ENCODE measurements at places on chromosomes 6 and 20. TPM values are rescaled to one million over a fixed set of nuclear protein-coding genes. Genes with fewer than 3 reads are reported as not detected.

- DNase-seq = peak; percentile 96
Observed at GRCh38 chr20:43975096-43975768, 60.6 kb downstream of the TOX2 start.

- DNase-seq = no peak
Observed at GRCh38 chr6:16184551-16184950, 53.8 kb upstream of the GMPR start.

DNA sequence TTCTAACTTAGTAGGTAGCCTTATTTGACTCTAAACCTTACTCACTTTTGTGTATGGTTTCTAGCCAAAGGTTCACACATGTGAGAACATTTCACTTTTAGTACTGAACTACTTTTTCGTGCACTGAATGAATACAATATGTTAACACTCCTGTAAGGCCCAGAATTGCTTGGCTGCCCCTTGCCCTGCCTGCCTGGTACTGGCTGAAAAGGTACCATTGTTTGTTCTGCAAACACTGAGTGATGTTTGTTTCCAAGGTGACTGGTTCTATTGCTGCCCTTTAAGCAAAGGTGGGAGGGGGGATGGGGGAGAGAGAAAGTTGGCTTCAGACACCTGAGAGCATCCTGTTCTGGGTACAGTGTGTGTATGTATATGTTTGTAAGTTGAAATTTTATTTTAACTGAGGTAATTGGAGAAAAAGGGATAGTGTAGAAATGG is 31.2 kb downstream of the RREB1 start:
- no peak for DNase-seq

GRCh38 chr6:136225496-136225895 is 24.6 kb downstream of the MTFR2 start:
- no peak for DNase-seq

DNA sequence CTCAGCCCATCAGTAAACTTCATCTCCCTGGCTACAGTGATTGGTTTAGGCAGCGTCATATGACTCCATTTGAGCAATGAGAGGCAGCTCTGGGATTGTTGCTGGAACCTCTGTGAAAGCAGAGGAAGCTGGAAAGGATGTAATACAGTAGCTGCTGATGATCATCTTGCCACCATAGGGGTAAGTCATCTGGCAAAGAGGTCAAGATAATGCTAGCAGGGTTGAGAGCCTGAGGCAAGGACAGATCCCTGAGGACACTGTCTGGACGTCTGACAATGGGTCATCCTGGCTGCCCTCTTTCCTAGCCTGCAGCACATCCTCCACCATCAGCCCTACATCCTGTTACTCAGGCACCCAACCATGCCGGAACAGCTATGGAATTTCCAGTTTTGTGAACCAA is 25.5 kb upstream of the FKBP1A start:
- peak; percentile 25 for DNase-seq

- no peak for DNase-seq
Observed at GRCh38 chr6:11755725-11756124, 22.9 kb downstream of the ADTRP start.

DNA sequence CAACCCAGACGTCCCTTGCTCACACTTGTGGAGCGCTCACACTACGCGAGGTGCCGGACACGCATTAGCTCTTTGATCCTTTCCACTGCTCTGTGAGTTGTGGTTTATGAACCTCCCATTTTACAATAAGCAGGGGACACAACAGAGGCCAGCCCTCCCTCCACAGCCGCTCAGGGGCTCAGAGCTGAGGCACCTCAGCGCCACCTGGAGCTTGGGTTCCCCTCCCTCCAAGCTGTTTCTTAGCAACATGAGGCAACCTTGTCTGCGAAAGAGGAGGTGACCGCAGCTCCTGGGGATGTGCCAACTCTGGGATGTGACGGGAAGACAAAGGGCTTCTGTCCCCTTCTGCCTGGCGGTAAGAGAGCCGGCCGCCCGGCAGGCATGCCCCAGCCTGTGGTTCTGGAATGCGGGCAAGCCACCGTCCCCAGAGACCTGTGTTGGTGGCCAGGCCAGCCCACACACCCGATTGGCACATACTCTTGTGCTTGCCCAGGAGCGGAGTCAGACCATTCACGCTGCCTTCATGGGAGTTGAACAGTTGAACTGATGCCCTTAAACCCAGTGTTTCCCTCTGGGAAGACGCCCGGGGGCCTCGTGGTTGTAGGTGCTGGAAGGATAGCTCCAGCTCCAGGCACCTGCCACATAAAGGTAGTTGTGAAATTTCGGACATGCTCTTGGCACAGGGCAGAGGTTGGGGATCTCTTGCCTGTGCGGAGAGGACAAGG is 44.5 kb downstream of the RBM38 start:
- DNase-seq = no peak

DNA sequence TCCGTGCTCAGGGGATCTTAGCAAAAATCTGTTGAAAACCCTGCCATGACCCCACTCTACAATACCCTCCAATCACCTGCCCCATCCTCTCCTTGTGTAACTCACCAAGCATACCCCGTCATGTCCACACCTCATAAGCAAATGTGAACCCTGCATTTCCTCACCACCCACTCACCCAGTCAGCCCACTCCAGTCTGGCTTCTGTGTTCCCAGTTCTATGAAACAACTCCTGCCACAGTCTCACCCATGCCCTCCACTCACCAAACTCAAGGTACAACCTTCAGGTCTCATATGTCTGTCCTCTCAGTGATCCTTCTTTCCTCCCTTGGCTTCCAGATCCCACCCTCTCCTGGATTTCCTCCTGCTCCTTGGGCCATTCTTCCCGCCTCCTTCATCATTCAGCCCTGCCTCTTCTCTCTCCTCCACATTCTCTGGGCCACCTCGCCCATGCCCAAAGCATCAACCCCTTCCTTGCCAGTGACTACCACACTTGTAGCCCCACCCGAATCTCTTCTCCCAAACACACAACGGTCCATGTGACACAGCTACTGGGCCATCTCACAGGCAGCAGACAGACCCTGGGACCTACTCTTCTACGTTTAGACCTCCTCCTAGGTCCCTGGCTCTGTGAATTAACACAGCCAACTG is 8.8 kb downstream of the DDRGK1 start:
- no peak for DNase-seq

- no peak for DNase-seq
Observed at GRCh38 chr20:3839328-3839727, 7.3 kb upstream of the MAVS start.

- DNase-seq = no peak
Observed at GRCh38 chr20:4625687-4626086, 96.0 kb upstream of the PRND start.

DNA sequence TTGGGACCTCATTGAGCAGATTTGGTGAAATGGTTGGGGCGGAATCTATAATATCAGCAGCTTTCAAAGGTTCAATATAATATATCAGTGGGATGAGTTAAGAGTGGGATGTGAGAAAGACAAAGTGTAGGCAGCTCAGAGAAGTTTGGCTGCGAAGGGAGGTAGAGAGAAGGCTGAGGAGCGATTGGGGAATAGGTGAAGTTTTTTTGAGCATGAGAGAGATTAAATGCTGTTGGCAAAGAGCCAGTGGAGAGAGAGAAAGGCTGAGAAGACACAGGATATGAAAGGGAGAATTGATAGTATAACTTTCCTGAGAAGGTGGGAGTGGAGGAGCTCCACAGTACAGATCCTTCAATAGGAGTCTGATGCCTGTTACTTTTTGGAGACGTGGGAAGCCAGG is 12.1 kb upstream of the SERINC3 start:
- DNase-seq = no peak

DNA sequence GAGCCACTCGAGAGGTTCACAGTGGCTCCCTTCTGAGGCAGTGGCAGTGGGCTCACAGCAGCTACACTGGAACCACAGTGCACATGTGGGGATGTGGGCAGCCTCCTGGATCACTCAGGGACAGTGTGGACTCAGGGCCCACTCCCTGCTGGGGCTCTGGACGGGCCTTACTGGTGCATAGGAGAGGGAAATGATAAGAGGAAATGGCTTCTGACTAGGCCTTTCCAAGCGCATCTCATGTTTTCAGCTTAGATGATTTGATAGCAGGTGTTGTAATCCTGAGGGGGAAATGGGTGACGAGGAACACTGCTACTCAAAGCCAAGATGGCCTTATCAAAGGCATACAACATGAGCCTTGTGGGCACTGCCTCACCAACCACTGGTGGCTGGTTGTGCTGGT is 44.0 kb downstream of the PANK2 start:
- no peak for DNase-seq

DNA sequence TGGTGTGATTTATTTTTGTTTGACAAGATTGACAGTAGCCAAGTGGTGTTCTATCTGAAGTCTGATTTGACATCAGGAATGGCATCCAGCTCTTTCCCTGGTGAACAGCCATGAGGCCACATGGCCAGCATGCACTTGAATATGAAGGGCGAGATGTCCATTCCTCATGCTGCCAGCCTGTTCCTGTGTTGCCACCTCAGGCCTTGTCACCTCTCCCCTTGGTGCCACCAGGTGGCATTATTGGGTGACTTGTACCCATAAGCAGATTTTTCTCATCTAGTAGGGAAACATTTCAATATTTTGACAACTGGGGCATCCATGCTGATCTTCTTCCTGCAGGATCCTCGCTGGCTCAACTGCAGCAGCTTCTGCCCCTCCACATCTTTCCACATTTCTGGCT is 199.1 kb downstream of the ERMARD start:
- no peak for DNase-seq

- DNase-seq = no peak
Observed at GRCh38 chr20:6044115-6044514, 9.7 kb downstream of the LRRN4 start.

- DNase-seq = no peak
Observed at GRCh38 chr6:50187351-50187921, 137.7 kb upstream of the DEFB112 start.

GRCh38 chr6:52400313-52401041 is 19.7 kb upstream of the EFHC1 start:
- no peak for DNase-seq

GRCh38 chr20:18645851-18646250 is 58.0 kb downstream of the DTD1 start:
- DNase-seq = no peak

- no peak for DNase-seq
Observed at GRCh38 chr6:79353226-79353625, 118.7 kb upstream of the HMGN3 start.

DNA sequence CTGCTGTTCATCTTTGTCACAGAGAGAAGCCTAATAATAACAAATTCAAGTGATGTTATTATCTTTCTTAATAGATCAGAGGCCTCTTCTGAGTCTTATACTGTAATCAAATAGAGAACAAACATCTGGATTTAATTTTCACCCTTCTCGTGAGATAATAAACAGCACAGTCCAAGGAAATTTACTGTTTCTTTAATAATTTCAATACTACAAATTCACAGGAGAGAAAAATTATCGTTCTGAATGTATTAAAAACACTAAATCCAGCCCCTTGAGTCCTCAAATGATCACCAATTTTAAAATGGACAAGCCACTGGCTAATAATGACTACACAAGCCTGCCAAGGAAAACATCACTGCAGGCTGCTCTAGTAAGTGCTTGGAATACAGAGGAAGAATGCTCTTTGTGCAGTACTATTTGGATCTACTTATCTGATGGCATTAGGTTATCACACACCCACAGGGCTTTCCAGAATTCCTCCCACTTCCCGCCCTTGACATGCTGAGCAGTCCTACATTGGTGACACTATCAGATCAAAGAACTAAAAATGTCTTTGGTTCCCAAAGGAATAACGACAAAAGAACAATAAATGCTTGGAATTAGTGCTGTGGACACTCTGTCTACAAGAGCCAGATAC is 38.1 kb downstream of the SYNE1 start:
- peak; percentile 41 for DNase-seq

DNA sequence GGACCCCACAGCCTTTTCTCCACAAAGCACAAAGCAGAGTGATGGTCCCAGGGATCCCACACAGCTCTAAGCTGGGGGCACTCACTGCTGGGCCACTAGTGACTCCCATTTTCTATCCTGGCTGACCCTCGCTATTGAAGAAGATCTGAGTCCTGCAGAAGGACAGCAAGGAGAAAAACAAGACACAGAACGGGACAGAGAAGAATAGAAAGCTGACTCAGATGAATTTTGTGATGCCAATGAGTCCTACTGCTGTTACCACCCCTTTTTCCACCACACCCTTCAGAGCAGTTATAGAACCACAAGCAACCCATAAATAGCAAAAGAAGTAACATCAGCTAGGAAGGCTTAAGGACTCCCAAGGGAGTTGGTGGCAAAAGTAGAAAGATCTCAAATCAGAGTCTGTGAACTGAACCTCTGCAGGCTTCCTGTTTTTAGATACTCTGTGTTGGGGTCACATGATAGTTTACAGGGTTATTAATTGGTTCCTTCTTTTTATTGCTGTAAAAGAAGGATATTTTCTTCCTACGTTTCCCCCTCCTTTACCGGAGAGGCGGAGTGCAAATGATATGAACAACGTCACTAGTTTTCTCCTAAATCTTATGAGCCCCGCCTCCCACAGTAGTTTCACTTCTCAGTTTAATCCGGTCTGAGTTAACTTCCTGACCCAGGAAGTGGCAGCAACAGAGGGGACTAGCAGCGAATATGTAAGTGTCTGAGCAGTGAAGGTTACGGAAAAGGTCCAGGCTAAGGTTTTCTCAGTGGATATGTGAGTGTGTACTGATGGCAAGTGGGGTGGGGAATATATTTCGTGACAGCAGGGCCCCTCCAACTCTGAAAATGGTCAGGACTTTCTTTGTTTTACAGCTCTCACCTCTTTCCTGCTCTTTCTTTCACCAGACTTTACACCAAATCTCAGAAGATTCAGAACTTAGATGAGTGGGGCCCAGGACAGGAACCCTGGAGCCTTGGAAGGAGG is at the start of gene TRIM38:
TSS of gene TRIM38 (plus strand) at position 654 of the 979 bp plus-strand sequence. CDS start 3,721 bp downstream, outside the sequence.
- DNase-seq = peak; percentile 94

- DNase-seq = no peak
Observed at GRCh38 chr20:9531581-9531980, 17.2 kb downstream of the LAMP5 start.

DNA sequence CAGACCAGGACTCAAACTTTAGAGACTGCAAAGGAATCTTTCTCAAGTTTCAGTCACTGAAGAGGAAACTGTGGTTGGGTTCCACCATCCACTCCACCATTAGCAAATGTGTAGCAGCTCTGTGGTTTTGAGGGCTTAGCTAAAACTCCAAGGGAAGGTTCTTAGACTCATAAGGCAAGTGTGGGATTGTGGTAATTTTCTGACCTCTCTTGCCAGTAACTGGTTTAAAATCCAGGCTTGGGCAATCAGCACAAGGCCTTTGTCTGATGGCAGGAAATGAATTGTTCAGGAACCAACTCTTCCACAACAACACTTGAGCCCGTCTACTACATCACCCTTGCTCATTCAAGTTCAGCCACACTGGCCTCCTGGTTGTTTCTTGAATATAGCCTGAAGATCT is 68.6 kb upstream of the FBXL4 start:
- peak; percentile 8 for DNase-seq

DNA sequence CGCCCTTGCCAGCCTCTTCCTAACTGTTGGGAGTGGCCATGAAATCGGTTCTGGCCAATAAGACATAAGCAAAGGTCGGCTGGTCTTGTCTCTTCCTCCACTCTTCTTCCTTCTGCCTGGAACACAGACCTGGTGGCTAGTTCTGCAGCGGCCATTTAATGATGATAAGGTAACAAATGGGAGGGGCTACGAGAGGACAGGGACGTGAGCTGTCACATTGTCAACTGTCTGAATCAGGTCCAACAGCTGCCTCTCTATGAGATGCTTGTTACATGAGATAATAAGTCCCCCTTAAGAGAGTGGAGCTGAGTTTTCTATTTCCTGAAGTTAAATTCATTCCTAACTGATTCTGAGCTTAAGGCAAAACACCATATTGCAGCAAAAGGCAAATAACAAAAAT is 12.5 kb upstream of the TMEM242 start:
- no peak for DNase-seq

- DNase-seq = no peak
Observed at GRCh38 chr6:135710042-135710441, 141.5 kb upstream of the PDE7B start.

The LAMA4 gene
- total RNA-seq = 904 TPM

The PAQR8 gene
- total RNA-seq = 3.5 TPM

The GNAS-AS1 gene
- 0.81 TPM for total RNA-seq

The SLC22A7 gene
- not detected for total RNA-seq

The WFDC8 gene
- not detected for total RNA-seq

Data from fibroblast of the aortic adventitia (primary cell).